ENCODE measurements at places on chromosomes 13 and 19.
A peak's percentile ranks its signal among the peaks of the same experiment; 100 is the strongest.

GRCh38 chr19:40529093-40529954 lies 47.3 kb upstream of the SHKBP1 start:
- peak; percentile 85 for DNase-seq

GRCh38 chr13:91902291-91902690 lies 503.9 kb downstream of the GPC5 start:
- DNase-seq: no peak

- peak; percentile 85 for DNase-seq
Observed at GRCh38 chr19:50909240-50910070, 1.7 kb downstream of the KLK4 start.

- DNase-seq: no peak
Observed at GRCh38 chr13:42747399-42747873, 33.9 kb upstream of the FAM216B start.

GRCh38 chr19:27522223-27522622 lies 1690.7 kb downstream of the UQCRFS1 start:
- no peak for DNase-seq

DNA sequence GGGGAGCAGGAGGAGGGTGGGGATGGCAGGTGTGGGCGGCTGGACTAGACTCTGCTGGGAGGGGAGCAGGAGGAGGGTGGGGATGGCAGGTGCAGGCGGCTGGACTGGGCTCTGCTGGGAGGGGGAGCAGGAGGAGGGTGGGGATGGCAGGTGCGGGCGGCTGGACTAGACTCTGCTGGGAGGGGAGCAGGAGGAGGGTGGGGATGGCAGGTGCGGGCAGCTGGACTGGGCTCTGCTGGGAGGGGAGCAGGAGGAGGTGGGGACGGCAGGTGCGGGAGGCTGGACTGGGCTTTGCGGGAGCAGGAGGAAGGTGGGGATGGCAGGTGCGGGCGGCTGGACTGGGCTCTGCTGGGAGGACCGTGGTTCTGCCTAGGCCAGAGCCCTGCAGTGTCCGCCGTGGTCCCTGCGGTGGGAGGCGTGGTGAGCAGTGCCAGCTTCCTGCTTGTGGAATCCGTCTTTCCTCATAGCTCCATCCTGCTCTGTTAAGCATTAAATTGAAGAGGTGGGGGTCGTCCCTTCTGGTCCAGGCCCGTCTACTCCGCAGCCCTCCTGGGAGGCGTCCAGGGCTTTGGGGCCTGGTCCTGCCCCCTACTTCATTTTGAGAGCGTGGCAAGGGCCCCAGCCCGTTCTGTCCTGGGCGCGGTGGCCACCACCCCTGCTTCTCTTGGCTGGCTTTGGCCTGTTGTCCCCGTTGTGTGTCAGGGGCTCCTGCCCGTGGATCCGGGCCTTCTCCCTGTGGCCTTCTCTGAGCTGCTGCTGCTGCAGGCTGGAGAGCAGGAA lies 4.7 kb downstream of the SPPL2B start:
- DNase-seq: no peak

- DNase-seq: no peak
Observed at GRCh38 chr19:8850488-8850887, 18.3 kb downstream of the MBD3L1 start.

DNA sequence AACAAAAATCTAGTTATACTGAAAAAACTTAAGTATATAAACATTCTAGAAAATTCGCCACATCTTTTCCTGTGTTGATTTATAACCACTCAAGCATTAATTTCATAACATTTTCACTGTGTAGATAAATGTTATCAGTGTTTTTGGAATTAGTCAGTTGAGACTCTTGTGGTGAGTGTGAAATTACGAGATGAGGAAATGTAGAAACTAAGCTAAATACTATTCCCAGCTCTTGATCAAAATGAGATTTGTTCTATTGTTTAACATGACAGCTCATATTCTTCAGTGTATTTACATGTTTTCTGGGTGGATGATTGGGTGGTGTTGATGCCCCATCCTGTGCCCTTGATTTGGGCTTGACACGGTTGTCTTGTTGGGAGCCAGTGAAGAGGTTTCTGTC lies 406.8 kb downstream of the DACH1 start:
- DNase-seq: no peak

DNA sequence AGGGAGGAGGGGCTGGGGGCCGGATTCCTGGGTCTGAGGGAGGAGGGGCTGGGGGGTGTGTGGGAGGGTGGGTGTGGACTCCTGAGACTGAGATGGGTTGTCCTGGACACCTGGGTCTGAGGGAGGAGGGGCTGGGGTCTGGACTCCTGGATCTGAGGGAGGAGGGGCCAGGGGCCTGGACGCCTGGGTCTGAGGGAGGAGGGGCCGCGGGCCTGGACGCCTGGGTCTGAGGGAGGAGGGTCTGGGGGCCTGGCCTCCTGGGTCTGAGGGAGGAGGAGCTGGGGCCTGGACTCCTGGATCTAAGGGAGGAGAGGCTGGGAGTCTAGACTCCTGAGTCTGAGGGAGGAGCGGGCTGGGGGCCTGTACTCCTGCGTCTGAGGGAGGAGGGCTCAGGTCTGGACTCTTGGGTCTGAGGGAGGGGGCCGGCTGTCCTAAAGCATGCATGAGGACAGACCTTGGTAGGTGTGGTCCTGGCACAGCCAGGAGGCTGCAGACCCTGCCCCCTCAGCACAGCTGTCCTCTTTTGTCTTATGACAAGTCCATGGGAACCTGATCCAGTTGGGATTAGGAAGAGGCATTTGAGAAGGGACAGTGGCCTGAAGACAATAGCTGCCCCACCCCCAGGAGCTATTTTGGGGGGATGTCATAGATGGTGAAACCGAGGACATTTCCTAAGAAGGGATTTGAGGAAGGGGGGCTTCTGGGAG lies 1.3 kb downstream of the TNNT1 start:
- no peak for DNase-seq

DNA sequence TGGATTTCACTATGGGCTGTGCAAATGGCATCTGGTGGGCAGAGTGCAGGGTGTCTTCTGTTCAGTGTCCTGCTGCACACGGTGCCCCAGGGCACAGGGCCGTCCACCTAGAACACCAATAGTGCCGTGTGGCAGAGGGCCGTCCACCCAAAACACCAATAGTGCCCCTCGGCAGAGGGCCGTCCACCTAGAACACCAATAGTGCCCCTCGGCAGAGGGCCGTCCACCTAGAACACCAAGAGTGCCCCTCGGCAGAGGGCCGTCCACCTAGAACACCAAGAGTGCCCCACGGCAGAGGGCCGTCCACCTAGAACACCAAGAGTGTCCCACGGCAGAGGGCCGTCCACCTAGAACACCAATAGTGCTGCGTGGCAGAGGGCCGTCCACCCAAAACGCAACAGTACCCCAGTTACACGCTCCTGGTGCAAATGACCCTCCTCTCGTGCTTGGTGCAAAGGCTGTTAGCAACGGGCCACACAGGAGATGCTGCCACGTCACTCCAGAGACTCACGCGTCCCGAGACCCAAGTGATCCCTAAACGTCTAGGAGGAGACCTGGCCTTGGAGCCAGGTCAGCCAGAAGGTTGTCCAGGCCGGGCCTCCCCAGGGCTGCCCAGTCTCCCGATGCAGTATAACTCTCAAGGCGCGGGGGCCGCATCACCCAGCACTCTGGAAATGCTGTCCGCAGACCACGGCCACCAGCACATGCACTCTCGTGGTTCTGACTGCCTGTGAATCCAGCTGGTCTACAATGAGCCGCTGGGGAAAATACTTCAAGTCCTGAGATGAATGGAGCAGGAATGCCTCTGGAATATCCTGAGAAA lies 51.5 kb downstream of the RASA3 start:
- no peak for DNase-seq

- no peak for DNase-seq
Observed at GRCh38 chr19:35722897-35723296, 5.1 kb downstream of the KMT2B start.

GRCh38 chr13:59877933-59878332 lies 285.8 kb downstream of the DIAPH3 start:
- DNase-seq: no peak

Measured in endothelial cell (in vitro differentiated cells).